ENCODE measurements at places on chromosomes 7 and 10.
A peak's percentile ranks its signal among the peaks of the same experiment; 100 is the strongest.

- DNase-seq = no peak
Measured at GRCh38 chr10:123462756-123463155, 203.4 kb upstream of the GPR26 start.

GRCh38 chr7:87600130-87601124 lies at the start of gene ABCB1:
Gene ABCB1 (minus strand): TSS chr7:87600884. CDS start chr7:87600184, 700 bp downstream.
- peak; percentile 16 for DNase-seq

DNA sequence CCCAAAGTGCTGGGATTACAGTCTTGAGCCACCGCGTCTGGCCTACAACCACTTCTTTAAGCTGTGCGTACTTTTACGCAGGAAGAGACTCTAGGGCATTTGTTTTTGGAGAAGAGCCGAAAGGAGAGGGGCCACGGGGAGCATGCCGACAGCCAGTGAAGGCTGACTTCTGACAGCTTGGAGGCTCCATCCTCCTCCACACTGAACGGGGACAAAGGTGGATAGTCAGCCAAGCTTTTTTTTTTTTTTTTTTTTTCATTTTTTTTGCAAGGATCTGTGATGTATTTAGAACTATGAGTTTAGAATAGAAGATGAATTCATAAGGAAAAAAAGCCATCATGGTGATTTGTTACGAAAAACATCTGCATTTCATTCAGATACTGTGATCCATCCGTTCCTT lies 221.7 kb downstream of the ARHGAP21 start:
- DNase-seq = no peak

DNA sequence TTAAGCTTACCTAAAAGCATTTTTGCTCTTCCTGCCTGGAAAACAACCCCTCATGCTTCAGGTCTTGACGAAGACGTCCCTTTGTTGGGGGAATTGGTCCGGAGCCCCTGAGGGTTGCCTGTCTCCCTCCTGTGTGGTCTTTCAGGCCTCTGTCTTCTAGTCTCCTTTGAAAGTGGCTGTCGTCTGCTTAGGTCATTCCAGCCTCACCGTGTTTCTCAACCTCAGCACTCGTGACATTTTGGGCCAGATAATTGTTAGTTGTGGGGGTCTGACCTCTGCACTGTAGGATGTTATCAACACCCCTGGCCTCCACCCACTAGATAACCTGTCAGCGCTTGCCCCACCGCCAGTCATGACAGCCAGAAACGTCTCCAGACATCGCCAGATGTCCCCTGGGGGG lies 219.1 kb downstream of the TCF7L2 start:
- DNase-seq = no peak

DNA sequence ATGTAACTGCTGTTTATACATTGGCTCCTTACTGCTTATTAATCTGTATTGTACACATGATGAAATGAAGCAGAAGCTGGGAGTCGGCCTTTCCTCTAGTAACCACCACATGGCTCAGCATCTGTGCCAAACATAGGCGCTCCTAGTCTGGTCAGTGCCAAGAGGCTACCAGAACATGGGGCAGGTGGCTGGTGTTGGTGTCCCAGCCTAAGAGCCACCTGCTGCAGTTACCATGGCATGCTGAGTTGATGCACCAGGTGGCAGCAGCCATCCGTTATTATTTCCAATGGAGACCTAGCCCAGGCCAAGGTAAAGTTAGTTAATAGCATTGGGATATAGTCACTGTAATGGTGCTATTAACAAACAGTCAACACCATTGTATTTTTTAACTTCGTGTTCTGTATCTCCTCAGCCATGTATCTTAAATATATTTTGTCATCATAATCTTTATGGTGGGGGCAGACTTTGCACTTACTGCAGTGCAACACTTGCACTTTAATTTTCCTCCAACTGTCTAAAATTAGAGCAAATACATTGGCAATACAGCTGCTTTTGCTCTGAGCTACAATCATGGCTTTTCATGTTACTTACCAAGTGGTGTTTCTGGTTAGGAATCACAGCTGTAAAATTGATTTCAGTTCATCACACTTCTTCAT lies 33.1 kb downstream of the HBP1 start:
- peak; percentile 36 for DNase-seq

DNA sequence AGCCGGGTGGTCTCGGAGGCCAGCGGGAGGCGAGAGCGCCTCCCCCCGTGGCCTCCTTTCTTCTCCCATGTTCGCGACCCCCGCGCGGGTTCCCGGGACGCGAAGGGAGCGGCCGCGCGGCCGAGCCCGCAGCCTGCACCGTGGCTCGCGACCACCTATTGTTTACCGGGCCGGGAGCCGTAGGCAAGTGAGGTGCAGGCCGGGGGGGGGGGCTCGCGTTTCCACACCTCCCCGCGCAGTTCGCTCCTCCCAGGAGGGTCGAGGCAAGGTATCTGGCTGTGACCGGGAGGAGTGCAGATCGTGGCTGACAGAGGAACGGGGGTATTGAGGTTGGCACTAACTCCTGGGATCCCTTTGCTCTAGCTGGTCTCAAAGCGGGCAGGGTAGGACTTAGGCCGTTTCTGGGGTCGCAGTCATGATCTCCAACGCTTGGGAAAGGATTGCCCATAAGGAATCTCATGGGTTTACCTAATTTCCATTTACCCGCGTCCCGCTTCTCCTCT lies 734 bp downstream of the PTPN12 start:
- DNase-seq = no peak

GRCh38 chr10:24879861-24880260 lies 72.5 kb downstream of the PRTFDC1 start:
- DNase-seq = no peak

DNA sequence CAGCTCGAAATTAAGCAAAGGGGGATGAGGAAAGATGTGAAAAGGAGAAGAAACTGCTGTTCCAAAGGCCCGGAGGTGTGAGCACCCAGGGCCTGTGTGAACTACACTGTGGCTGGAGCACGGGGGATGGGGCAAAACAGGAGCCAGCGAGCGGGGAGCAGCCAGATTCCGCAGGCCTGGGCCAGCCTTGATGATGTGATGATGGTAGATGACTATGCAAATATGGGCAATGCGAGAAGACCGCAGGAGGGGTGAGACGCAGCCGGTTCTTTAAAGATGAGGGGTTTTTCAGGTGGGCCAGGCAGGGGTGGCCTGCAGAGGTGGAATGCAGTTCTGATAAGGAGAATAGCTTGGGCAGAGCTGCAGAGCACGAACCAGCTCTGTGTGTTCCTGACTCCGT lies 61.5 kb downstream of the LANCL2 start:
- DNase-seq = no peak

- DNase-seq = no peak
Measured at GRCh38 chr10:60678978-60679377, 99.3 kb upstream of the CDK1 start.

DNA sequence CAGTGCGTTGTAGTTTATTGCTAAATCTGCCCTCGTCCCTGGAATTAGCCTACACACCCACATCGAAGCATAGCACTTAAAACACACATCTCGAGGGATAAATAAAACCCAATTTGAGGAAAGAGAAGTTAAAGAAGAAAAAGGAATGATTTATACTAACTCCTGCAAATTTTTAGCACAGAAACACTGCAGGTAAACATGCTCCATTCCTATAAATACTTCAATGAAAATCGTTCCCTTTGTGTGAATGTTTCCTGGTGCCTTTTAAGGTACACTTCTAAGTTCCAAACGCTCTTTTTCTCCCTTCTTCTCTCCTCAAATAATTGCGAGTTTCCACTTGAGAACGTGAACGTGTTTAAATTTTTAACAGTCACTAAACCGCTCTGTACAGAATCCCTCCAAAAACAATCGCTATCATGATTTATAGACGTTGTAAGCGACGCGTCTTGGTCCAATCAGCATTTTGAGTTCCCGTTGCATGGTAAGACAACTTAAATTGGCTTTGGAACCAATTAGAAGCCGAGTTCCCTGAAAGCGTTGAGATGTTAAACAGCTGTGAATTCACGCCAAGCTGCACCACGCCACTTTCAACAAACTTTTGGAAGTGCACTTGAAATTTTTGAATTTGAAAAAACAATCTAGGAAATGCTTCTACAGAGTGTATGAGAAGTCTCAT lies 12.5 kb upstream of the EBLN1 start:
- peak; percentile 77 for DNase-seq

DNA sequence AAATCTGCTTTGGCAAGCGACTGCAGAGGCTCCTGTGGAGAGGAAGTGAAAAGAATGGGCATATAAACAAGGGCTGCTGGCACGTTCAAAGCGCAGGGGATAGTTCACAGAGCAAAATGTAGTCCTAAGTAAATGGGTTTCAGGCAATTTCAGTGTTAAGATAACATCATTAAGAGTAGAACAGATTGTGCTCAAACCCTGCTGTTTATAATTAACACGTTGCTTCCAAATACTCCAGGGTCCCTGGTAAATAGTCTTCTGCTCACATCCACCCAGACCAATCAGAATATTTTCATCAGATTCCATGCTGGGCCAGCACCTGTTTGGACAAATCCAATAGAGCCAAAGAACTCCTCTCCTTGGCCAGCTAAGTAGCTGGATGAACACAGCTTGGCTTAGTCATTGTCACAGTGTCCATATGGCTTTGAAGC lies 81.4 kb downstream of the ORC5 start:
- DNase-seq = no peak

- peak; percentile 88 for DNase-seq
Measured at GRCh38 chr10:109966961-109967738, 40.6 kb upstream of the ADD3 start.

DNA sequence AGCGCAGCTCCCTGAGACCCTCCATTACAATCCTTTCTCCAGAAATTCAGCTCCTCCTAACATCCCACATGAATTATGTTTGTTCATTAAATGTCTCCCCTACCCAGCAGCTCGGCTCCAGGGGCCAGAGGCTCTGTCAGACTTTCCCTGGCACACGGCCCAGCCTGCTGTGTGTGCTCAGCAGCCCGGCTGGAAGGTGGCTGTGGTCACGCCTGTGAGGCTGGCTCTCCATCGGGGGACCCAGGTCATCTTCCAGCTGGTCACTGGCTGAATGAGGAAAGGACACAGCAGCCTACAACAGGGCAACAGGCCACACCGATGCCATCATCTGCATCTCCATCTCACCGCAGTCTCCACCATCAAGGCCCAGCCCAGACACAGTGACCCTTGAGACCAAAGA lies 219.8 kb downstream of the MAD1L1 start:
- peak; percentile 27 for DNase-seq

- DNase-seq = no peak
Measured at GRCh38 chr7:103148131-103148993, 537 bp downstream of the NAPEPLD start.

GRCh38 chr7:22895140-22895827 lies 72.6 kb upstream of the TOMM7 start:
- no peak for DNase-seq

DNA sequence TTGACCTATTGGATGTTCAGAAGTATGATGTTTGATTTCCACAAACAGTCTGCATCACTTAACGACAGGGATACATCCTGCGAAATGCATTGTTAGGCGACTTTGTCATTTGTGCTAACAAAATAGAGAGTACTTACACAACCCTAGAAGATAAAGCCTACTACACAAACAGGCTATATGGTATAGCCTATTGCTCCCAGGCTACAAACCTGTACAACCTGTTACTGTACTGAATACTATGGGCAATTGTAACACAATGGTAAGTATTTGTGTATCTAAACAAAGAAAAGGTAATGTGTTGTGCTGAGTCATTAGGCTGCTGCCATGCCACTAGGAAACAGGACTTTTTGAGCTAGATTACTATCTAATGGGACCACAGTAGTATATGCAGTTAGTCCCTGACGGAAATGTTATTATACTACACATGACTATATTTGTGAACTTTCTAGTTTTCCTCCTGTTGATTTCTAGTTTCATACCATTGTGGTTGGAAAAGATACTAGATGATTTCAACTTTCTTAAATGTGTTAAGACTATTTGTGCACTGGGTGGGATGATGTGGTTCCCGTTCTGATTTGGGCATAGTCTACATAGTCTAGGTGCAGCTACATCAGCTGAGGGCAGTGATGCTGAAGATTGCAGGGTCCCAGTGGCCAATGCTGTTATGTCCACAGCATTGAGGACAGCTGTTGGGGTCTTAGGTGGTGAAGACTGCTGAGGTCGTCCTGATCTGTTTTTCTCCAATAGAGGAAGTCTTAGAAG lies 161.7 kb downstream of the HTR7 start:
- no peak for DNase-seq

GRCh38 chr7:155994279-155994811 lies 182.1 kb upstream of the SHH start:
- no peak for DNase-seq

- DNase-seq = peak; percentile 21
Measured at GRCh38 chr7:46630031-46630430, 709.0 kb upstream of the IGFBP3 start.

DNA sequence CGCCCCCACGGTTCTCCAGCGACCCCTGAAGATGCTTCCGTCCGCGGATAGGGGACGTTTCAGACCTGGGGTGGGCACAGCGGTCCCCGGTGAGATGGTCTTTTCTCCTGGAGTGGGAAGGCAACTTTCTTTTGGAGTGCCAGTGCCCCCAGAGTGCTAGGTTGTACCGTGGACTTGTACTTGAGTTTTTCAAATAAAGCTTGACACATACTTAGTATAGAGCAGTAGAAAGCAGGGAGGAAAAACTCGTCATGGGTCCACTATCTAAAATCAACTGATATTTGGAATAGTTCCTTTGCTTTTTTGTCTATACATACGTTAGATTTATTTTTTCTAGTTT lies 28.4 kb downstream of the RBM20 start:
- peak; percentile 4 for DNase-seq

DNA sequence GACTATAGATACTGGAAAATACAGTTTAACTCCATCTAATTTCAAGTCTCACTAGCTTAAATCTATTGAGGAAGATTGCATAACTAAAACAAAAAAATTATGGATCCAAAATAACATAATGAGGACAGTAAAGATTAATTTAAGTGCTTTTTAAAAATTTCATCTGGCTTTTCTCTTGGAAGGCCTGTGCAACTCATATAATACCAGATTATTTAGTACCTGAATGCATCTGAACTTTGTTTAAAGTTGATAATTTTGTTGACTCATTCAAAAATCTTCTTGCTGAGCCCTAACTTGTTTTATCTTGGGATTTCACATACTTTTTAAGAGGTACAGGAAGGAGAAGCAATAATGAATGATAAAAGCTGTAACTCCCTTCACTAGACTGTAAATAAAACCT lies 146.5 kb downstream of the CSTF2T start:
- DNase-seq = no peak

Data from fibroblast of pulmonary artery (primary cell).